Stimulated activated CD4-positive, alpha-beta T cell treated with anti-CD3 and anti-CD28 coated beads, Interleukin-12 subunit alpha, Interleukin-12 subunit beta, amount 100 ng/mL, for 24 hours (primary cell): ENCODE measurements at places on chromosomes 6 and 20.

GRCh38 chr6:89154131-89154530, 8.3 kb downstream of the PM20D2 start:
- DNase-seq: no peak

GRCh38 chr6:46998436-46999017, 43.6 kb downstream of the ADGRF1 start:
- no peak for DNase-seq

DNA sequence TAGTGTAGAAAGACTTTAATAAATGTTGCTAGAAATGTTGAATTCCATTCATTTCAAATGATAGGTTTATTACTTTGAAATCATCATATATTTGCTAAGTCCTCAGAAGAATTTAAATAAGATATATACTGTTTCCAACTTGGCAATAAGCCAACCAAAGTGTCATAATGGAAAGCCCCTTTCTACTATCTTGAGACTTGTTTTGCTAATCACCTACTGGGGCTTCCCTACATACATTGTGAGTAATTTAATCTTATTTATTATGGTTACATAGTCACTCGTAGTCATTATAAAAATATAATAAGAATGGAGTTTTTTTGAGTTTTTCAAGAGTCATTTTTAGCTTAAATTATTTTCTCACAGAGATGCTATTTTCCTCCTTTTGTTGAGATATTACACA, 20.7 kb downstream of the COL19A1 start:
- no peak for DNase-seq

DNA sequence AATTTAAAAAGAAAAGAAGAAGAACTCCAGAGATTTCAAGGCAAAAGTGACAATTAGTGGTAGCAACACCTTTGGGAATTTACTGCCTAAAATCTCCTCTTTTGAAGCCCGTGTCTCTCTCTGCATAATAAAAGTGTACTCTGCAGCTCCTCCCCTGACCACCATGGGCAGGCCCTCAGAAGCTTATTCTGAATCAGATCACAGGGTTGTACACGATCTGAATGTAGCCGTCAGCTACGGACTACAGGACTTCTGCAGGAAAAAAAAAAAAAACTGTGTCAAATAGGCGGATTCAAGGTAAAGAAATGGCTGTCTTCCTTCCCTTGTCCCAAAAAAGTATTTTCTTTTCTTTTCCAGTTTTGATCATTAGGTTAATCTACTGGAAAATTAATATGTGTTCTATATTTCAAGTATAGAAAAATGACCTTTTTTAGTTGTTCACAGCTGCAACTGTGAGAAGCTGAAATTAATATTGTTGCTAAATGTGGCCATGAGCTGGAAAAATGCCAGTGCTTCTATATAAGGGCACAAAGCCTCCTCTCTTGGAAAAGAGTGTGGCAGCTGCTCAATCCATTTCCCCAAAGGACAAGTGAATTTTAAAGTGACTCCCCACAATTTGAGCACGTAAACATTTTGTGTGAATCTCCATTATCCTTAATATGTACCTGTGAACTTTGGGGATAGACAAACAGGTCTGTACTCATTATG, 397.4 kb downstream of the C6orf118 start:
- DNase-seq: no peak

DNA sequence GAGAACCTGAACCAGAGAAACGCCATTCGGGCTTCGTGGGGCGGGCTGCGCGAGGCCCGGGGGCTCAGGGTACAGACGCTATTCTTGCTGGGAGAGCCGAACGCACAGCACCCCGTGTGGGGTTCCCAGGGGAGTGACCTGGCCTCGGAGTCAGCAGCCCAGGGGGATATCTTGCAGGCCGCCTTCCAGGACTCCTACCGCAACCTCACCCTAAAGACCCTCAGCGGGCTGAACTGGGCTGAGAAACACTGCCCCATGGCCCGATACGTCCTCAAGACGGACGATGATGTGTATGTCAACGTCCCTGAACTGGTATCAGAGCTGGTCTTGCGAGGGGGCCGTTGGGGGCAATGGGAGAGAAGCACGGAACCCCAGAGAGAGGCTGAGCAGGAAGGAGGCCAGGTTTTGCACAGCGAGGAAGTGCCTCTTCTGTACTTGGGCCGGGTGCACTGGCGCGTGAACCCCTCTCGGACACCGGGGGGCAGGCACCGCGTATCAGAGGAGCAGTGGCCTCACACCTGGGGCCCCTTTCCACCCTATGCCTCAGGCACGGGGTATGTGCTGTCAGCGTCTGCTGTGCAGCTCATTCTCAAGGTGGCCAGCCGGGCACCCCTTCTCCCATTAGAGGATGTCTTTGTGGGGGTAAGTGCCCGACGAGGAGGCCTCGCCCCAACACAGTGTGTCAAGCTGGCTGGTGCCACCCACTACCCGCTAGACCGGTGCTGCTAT, 904 bp downstream of the B3GALT4 start:
- no peak for DNase-seq

- DNase-seq: no peak
Measured at GRCh38 chr6:85275338-85275985, 174.4 kb upstream of the NT5E start.

DNA sequence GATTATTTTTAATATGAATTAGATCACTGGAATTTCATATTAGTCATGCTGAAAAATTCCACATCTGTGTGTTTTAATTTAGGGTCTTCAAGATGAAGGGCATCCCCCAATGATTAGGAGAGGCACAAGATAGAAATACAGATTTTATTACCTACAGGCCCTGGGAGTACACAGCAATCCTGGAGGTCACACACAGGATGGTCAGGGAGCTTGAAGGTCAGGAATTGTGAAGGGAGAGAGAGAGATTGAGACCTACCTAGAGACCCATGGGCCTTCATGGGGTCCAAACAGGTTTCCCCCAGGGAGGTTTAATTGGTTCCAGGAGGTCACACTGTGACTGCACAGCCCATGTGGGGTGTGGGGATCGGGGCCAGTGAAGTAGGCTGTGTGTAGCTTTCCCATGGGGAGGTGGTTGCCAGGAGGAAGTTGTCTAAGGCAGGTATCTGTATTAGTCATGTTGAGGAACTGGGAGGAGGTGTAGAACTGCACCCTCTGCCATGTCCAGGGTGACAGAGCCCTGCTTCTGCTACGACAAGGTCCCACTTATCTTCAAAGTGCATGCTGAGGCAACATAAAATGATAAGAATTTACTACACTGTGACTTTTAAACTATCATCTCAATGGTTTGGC, 18.3 kb downstream of the SNX9 start:
- no peak for DNase-seq

DNA sequence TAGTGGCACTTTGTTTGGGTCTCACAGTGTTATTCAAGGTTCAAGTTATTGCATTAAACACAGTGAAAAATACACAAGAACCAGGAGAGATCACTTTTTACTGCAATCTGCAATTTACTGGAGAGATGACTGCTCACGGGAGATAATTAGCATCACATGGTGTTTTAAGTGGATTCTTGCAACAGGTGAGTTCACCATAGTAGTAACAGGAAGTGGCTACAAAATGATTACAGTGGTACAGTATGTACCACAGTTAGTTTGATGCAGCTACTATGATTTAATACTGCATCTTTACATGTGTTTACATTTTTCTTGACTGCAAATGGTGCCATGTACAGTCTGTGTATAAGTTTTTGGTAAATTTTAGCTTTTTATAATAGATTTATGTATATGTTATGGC, 96.5 kb upstream of the SCP2D1 start:
- DNase-seq: no peak

- DNase-seq: no peak
Measured at GRCh38 chr20:63314015-63314471, 21.1 kb downstream of the COL20A1 start.

GRCh38 chr6:91453224-91453878, 866.5 kb upstream of the MAP3K7 start:
- DNase-seq: no peak

GRCh38 chr20:8505476-8506200, 373.6 kb downstream of the PLCB1 start:
- no peak for DNase-seq

DNA sequence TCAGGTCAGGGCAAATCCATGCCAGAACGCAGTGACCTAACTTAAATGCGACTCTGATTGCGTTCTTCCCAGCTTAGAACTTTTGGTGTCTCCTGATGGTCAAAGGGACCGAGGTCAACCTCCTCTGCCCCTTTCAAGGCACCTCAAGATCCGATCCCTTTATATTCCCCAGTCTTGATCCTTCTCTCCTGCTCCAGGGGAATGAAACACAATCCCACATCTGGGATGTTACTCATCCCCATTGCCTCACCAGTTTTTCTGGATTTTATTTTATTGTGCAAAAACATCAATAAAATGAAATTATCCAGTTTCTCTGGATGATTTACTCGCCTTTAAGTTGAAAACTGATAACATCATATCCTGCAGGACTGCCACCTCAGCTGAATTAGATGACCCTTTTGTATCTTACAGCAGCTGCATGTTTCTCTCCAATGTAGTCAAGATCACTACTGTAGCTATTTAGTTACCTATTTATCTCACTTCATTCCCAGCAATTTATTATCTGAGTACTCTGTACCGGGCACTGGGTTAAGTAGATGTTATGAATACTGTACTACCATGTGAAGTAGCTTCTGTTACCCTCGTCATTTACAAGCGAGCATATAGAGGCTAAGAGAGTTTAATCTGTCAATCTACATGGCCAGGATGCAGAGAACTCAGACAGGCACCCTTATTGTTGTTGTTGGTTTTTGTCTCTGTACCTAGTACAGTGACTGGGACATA, 44.0 kb downstream of the IRAK1BP1 start:
- no peak for DNase-seq

DNA sequence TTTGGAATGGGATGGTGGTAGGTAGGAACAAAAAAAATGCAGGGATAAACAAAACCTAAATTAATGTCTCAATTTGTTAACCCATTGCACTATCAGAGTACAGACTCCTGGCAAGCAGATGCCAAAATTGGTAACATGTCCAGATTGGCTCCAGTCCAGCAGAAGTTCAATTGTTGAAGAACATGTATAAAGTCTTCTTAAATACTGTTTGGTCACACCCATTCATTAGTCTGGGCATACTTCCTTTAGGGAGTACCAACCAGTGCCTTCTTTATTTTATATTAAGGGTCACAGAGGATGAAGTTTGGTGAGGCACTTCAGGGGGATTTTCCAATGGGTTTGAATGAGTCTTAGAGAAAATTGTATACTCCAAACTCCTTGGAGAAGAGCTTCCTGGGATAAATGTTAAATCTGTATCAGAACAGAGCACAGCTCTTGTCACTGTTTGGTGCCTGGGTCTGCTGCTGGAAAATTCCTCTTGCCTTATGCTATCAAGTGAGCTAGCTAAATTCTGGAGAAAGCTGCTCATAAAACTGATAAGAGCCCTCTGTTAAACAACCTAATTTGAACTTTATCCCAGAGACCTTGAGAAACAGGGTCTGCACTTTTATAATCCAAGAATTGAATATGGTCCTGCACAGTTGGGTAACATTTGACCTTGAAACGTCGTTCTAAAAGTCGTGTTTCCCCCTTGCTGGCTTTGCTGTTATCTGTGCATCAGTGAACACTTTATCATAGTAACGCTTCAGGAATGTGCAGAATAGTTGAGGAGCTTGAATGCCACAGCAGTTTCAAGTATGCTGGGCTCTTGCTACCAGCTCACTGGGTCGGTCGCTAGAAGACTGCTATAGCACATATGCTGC, 334.1 kb upstream of the CITED2 start:
- DNase-seq: no peak
